Bronchial smooth muscle cell (primary cell): ENCODE measurements at places on chromosomes 2 and 18. TPM values are rescaled to one million over a fixed set of nuclear protein-coding genes. Genes with fewer than 3 reads are reported as not detected.

Gene SERPINB13
- total RNA-seq, result 0.16 TPM in 1 of 2 replicates, not detected in the other

Gene ARMC9
- 42.7 and 85.1 TPM in 2 replicates for total RNA-seq

Gene CAPG
- total RNA-seq, result 353 and 490 TPM in 2 replicates

Gene LTBP1
- 715 and 836 TPM in 2 replicates for total RNA-seq

Gene EFHD1
- total RNA-seq, result not detected in 2 replicates

Gene CKAP2L
- 0.17 and 1.3 TPM in 2 replicates for total RNA-seq

Gene NT5C1B
- total RNA-seq, result not detected in 2 replicates

Gene RTP5
- not detected in 2 replicates for total RNA-seq

Gene OSBPL6
- total RNA-seq, result 0.52 and 0.79 TPM in 2 replicates

Gene SCYGR4
- not detected in 2 replicates for total RNA-seq

Gene SCYGR3
- total RNA-seq, result not detected in 2 replicates

Gene KIF5C
- total RNA-seq, result 0.16 and 0.26 TPM in 2 replicates

Gene CABYR
- 4.7 and 5.0 TPM in 2 replicates for total RNA-seq

Gene NETO1
- total RNA-seq, result 0.16 TPM in 1 of 2 replicates, not detected in the other

Gene GAREM2
- 0.26 and 0.47 TPM in 2 replicates for total RNA-seq

Gene GREB1L
- 0.16 TPM in 1 of 2 replicates, not detected in the other for total RNA-seq

Gene RUFY4
- not detected in 2 replicates for total RNA-seq

Gene GULP1
- 39.8 and 46.8 TPM in 2 replicates for total RNA-seq

Gene SAG
- total RNA-seq, result under 0.01 TPM in 1 of 2 replicates, not detected in the other

Gene FAM117B
- total RNA-seq, result 0.77 and 1.3 TPM in 2 replicates

Gene LINC00305
- not detected in 2 replicates for total RNA-seq
